ENCODE measurements at places on chromosomes 7 and 10. TPM values are rescaled to one million over a fixed set of nuclear protein-coding genes. Genes with fewer than 3 reads are reported as not detected.

Gene ADAM8
- total RNA-seq = 7.4 TPM

Gene DKK1
- total RNA-seq = not detected

Gene SFXN2
- 5.7 TPM for total RNA-seq

Gene TWIST1
- 0.24 TPM for total RNA-seq

Gene GPR85
- 0.35 TPM for total RNA-seq

DNA sequence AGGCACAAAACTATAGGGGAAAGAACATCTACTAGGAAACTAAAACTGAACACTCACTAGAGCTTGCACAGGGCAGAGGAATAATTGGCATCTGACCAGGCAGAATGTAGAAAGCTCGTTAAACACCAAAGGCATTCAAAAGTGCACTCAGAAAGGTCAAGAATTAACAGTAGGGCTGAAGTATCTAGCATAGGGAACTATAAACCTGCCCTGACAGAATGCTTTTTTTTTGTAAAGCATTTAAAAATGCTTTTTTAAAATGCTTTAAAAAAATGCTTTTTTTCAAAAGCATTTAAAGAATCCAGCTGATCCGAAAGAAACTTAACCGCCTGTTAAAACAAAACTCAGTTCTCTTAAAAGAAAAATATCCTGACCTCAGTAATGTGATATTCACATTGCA is 74.6 kb upstream of the EGFR start:
- H3K4me1 ChIP-seq = no peaks in the 10 kb centered on the region
- H3K36me3 ChIP-seq = no peaks in the 10 kb centered on the region
- H3K4me3 ChIP-seq = no peak overlapping the region

- no peaks in the 10 kb centered on the region for H3K27me3 ChIP-seq
- no peak overlapping the region for H3K27ac ChIP-seq
Observed at GRCh38 chr7:117458977-117459583, 20.7 kb upstream of the CFTR start.

GRCh38 chr7:120920591-120921274 is 29.8 kb upstream of the ING3 start:
- no peak overlapping the region for H3K27ac ChIP-seq
- no peaks in the 10 kb centered on the region for H3K36me3 ChIP-seq
- no peak for DNase-seq
- H3K4me3 ChIP-seq = no peak overlapping the region

DNA sequence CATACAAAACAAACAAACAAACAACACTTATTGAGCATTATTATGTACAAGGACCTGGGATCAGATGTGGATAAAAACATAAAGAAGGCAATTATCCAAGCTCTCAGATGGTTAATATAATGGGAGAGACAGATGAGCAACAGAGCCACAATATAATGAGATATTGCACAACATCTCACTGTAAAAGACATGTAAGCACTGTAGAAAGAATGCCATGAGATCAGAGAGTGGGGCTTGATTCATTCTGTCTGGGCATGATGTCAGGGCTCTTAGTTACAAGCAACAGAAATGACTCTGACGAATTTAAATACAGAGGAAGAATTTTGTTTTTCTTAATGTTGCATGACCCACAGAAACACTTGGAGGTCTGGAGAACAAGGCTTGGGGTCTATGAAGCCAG is 164.7 kb upstream of the PLXDC2 start:
- no peak for DNase-seq
- no peaks in the 10 kb centered on the region for H3K36me3 ChIP-seq
- no peaks in the 10 kb centered on the region for H3K27me3 ChIP-seq
- H3K27ac ChIP-seq = no peak overlapping the region

GRCh38 chr7:95478272-95479037 is 7.3 kb upstream of the ASB4 start:
- DNase-seq = peak; percentile 71
- no peaks in the 10 kb centered on the region for H3K27me3 ChIP-seq
- H3K36me3 ChIP-seq = no peaks in the 10 kb centered on the region
- H3K4me1 ChIP-seq = no peaks in the 10 kb centered on the region
- no peak overlapping the region for H3K4me3 ChIP-seq
- no peak overlapping the region for H3K27ac ChIP-seq

GRCh38 chr10:51076299-51076841 is 2.1 kb downstream of the PRKG1 start:
- H3K36me3 ChIP-seq = no peaks in the 10 kb centered on the region
- H3K4me3 ChIP-seq = peak overlapping the region; percentile 74
- no peak overlapping the region for H3K27ac ChIP-seq
- peaks cover 49% of the 10 kb centered on the region for H3K4me1 ChIP-seq
- no peak for DNase-seq
- H3K27me3 ChIP-seq = peaks cover 23% of the 10 kb centered on the region

- peak; percentile 66 for DNase-seq
- H3K36me3 ChIP-seq = peaks cover 21% of the 10 kb centered on the region
- H3K4me1 ChIP-seq = peaks cover 5% of the 10 kb centered on the region
- H3K27ac ChIP-seq = no peak overlapping the region
- H3K27me3 ChIP-seq = no peaks in the 10 kb centered on the region
- H3K4me3 ChIP-seq = no peak overlapping the region
Observed at GRCh38 chr7:99365318-99366141, 9.0 kb upstream of the ARPC1B start.

DNA sequence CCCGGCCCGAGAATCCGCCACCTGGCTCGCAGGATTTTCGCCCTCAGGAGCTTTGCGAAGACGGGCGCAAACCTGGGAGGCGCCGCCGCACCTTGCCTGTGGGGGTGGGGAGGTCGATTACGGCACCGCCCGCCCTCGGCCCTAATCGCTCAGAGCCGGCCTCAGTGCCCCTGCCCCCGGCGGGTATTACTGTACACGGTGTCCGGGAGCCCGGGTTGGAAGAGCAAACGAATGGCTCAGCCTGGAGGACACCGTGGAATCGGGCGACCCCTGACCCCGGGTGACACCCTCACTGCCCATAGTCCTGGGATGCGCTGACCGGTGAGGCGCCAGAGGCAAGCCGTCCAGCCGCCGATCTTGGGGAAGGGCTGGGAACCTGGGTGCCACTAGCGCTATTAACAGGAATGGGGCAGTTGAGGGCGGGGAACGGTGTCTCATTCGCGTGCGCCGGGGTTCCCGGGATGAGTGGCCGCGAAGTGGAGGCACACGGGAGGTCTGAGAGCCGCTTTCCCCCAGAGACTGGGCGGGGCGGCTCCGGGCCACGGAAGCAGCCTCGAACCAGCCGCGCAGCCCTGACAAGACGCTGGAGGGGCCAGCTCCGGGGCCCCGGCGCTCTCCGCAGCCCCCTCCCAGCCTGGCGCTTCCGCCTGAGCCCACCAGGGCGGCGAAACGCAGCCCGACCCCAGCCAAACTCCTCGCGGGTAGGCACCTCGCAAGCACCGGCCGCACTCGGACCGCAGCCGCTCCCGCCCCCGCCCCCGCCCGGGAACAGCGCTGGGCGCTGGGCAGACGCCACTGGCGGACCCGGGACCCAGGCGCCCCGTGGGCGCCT is 167.5 kb downstream of the NRF1 start:
- no peaks in the 10 kb centered on the region for H3K36me3 ChIP-seq
- H3K4me3 ChIP-seq = peak overlapping the region; percentile 93
- H3K27ac ChIP-seq = no peak overlapping the region
- DNase-seq = no peak

GRCh38 chr7:36600869-36601530 is 123.3 kb downstream of the AOAH start:
- DNase-seq = no peak
- H3K4me1 ChIP-seq = 0 out of 2 replicates have a peak, but pooled peaks cover under 1% of the 10 kb centered on the region

- H3K36me3 ChIP-seq = no peaks in the 10 kb centered on the region
- no peak overlapping the region for H3K4me3 ChIP-seq
- DNase-seq = no peak
- no peak overlapping the region for H3K27ac ChIP-seq
- H3K27me3 ChIP-seq = no peaks in the 10 kb centered on the region
Observed at GRCh38 chr10:59588791-59589190, 120.9 kb downstream of the SLC16A9 start.

DNA sequence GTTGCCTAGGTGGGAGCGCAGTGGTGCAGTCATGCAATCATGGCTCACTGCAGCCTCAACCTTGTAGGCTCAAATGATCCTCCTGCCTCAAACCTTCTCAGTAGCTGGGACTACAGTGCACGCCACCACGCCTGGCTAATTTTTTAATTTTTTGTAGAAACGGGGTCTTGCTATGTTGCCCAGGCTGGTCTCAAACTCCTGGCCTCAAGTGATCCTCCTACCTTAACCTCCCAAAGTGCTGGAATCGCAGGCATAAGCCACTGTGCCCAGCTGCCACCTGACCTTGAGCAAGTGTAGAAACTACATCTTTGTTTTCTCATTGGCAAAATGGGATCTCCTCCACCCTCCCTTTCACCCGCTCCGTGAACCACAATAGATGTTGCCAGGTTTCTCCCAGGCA is 15.0 kb upstream of the MYH16 start:
- H3K36me3 ChIP-seq = no peaks in the 10 kb centered on the region
- H3K27me3 ChIP-seq = no peaks in the 10 kb centered on the region
- H3K4me3 ChIP-seq = no peak overlapping the region

DNA sequence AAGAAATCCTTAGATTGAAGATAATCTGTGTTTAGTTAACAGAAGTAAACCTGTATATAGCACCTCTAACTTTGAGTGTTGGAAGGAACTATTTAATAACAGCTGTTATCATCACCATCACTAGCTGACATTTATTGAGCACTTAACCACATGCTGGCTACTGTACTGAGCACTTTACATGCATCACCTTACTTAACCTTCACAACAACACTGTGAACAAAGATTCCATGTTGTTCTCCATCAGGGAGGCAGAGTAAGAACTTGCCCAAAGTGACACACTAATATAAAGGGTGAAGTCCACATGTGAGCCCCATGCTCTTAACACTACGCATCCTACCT is 182.2 kb downstream of the ST7 start:
- H3K27ac ChIP-seq = no peak overlapping the region
- H3K27me3 ChIP-seq = no peaks in the 10 kb centered on the region
- peaks cover 36% of the 10 kb centered on the region for H3K4me1 ChIP-seq
- DNase-seq = no peak
- H3K4me3 ChIP-seq = no peak overlapping the region
- no peaks in the 10 kb centered on the region for H3K36me3 ChIP-seq

DNA sequence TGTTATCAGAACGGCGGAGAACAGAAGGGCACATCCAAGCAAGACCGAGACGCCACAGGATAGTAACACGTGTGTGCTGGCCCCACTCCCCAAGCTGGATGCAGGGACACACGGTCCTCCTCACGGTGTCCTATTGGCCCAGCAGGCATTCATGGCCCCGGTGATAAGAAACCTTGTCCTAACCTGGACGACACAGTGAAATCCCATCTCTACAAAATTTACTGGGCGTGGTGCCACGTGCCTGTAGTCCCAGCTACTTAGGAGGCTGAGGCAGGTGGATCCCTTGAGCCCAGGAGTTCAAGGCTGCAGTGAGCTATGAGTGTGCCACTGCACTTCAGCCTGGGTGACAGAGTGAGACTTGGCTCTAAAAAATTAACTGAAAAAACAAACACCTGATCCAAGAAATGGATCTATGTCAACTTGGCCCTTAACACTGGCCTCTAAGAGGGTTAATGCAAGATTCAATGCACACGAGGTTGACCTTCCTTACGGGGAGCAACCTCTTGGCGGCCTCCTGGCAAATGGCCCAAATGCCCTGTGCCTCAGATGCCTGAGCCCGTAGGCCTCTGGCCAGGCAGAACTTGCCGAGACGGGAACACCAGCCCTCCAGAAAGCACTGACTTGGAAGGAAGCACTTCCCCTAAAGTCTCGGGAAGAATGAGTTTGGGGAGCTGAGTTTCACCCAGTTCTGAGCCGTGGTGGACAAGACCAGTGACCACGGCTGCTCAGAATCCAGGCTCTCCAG is 72.3 kb downstream of the ZRANB1 start:
- no peak overlapping the region for H3K4me3 ChIP-seq
- DNase-seq = no peak
- H3K4me1 ChIP-seq = peaks cover 37% of the 10 kb centered on the region

DNA sequence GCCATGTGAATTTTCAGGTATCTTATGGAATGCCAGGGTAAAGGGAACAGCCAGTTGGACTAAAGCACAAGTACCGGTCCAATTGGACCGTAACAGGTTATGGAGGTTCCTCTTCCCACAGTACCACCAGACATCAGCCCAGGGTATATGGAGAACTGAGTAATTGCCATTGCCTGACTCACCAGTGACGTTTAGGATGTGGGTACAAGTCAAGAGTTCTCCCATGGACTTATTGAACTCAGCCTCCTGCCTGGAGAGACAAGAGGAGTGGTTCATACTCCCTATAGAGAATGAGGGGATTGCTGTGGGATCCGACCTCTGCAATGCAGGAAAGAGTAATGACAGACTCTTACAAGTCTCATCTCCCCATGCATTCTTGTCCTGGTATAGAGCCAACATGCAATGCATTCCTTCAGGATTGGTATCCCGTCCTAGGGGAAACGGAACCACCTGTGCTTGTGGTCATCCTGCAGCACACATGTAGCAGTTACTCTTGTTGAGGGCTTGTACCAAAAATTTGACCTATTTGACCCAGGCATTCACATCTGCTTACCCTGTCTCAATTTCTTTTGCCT is 30.7 kb upstream of the ELOVL3 start:
- H3K27me3 ChIP-seq = no peaks in the 10 kb centered on the region
- H3K36me3 ChIP-seq = no peaks in the 10 kb centered on the region
- no peak overlapping the region for H3K27ac ChIP-seq
- H3K4me1 ChIP-seq = no peaks in the 10 kb centered on the region
- no peak for DNase-seq

DNA sequence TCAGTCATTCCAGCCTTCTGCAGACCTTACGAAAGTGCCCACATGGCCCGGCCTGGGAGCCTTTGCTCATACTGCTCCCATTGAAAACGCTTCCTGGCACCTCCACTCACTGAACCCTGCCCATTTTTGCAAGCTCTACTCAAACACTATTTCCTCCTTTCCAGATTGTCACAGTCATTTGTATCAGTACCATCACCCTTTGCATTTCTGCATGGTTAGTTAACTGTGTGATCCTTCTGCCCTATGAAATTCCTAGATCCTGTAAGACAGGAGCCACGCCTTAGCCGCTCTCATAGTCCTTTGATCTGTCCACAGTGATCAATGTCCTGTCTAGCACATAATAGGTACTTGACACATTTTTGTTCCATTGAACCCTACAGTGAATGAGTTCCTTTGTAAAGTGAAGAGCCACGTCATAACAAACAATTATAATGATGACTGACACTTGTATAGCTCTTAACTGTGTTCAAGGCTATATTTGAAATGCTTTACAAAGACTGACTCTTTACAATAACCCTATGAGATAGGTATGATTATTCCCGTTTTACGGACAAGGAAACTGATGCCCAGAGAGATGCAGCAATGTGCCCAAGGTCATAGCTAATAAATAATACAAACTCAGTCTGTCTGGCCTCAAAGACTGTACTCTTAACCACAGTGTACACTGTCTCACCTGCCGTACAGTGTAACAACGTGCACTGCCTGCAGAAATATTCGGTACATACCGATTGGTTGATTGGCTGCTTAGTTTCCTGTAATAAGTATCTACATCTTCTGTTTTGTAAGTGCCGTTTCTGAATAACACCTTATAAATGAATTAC is 16.6 kb upstream of the ITIH2 start:
- no peak for DNase-seq
- no peak overlapping the region for H3K4me3 ChIP-seq
- no peak overlapping the region for H3K27ac ChIP-seq
- H3K27me3 ChIP-seq = no peaks in the 10 kb centered on the region
- H3K4me1 ChIP-seq = 0 out of 2 replicates have a peak, but pooled peaks cover 2% of the 10 kb centered on the region
